ENCODE measurements at places on chromosomes 5 and 9. TPM values are rescaled to one million over a fixed set of nuclear protein-coding genes. Genes with fewer than 3 reads are reported as not detected.

FAM221B gene
- polyA plus RNA-seq = not detected

DNA sequence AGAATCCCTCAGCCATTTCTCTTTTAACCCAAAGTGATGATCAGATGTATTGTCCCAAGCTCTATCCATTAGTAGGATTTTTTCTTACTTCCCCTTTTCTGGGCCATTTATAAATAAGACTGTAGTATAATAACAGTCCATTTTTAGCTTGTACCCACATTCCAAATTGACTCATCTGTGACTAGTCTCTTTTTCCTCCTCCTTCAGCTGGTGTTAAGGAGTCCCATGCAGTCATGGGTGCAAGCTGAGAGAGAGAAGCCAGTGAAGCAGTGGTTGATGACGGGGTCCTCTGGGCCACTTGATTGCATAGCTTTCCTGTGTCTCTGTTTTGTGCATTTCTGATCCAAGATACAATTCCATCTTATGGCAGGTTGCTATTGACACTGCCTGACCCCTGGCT lies 476.0 kb upstream of the CD180 start:
- no peak for DNase-seq

DNA sequence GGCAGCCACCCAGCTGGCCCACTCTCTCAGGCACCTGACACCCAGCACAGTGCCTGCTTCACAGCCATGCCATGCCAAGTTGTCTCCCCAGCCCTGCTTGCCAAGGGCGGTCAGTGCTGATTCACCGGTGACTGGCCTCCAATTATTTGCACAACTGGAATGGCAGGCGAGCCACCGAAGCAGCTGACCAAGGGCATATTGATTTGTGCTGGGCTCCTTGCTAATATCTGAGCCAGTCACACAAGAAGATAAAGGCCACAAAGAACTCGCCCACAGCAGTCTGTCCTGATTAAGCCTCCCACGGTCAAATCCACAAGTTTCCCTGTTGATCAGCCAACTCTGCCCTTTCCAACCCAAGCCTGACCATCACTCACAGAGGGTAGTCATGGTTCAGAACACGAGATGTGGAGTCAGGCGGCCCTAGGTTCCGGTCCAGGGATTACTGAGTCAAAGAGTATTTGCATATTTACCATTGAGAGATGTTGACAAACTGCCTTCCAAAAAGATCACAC lies 6.4 kb upstream of the EEIG1 start:
- no peak for DNase-seq

PRRT1B gene
- polyA plus RNA-seq = 0.34 TPM

GRCh38 chr9:17631396-17631795 lies 52.5 kb downstream of the SH3GL2 start:
- no peak for DNase-seq

DNA sequence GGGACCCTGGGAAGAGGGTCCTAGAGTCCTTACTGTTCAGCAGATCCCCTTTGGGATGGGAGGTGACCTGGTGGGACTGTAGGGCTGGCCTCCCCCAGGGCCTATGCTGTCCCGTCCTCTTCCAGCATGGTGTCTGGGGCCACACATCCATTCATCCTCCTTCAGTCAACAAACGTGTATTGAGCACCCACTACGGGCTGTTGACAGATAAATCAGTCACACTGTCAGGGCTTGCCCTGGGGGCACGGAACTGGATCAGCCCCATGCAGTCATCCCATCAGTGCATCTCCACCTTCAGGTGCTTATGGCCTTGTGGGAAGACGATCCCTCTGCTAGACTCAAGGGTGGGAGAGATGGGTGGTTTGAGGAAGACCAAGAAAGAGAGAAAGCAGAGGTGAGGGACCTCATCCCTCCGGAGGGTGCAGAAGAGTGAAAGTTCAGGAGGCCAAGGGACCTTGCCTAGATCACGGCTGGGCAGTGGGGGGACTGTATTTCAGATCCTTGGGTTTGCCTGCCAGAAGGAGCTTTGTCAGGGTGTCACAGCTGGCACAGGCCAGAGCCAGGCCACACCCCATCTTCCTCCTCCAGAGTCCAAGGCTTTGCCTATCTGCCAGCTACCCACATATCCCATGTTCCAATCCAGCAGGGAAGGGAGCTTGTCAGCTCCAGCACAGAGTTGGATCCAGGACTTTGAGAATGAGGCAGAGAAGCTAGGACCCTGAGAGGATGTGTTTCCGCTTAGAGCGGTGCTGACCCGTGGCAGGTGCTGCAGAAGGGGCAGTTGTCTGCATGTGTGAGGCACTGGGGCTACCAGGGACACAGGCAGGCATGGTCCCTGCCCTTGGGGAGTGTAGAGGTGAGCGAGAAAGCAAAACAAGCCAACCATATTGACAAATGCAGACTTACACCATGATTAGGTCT lies 30.5 kb downstream of the COL27A1 start:
- DNase-seq = no peak
